ENCODE measurements at places on chromosomes 4 and X.

GRCh38 chr4:3361896-3362295 is 69.1 kb downstream of the RGS12 start:
- DNase-seq: no peak

GRCh38 chrX:72540318-72540717 is 32.3 kb downstream of the HDAC8 start:
- no peak for DNase-seq

DNA sequence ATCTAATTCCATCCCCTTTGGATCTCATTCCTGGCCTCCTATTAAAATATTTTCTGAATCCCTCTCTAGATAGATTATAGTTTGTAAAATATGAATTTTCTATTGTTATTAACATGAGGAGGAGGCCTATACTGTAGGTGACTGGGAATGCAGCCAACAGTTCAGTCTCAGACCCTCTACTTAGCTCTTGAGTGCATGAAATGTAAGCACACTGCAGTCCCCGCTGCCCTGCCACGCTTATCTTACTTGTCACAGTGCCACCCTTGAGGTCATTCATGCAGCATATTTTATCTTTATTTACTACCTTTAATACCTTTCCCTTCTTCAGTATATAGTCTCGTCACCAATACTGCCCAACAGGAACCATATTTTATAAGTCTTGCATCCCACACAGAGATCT is 151.0 kb downstream of the CAMK2D start:
- DNase-seq: no peak

DNA sequence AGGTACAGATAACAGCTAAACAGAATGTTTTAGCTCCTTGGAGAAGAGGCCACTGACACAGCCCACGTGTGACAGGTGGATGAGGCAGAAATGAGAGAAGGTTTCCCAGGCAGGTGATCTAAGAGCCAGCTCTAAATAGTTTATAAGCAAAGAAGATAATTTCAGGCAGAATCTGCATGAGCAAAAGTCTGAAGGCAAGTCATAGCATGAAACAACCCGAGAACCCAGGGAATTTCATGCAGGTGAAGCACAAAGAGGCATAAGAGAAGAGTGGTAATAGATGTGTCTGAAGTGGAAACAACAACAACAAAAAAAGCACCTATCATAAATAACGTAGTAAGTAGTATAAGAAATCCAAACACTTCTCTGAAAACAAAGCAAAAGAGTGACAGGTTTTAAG is 275.8 kb upstream of the CPEB2 start:
- no peak for DNase-seq

DNA sequence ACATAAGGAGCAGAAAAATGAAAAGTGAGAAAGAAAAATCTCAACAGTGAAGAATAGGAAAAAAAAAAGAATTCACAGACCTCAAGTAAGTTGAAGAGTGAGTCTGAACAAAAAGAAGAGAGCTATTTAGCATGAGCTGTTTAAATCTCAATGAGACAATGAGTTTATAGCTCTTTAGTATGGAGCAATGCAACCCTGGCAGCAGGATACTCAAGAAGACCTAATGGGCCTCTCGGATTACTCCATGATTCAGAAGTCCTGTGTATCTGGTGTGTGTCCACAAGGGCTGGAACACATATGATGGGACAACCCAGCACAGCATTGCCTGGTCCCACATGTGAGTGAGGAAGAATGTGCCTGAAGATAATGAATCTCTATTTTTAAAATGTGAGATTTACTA is 563.1 kb upstream of the INTU start:
- no peak for DNase-seq

DNA sequence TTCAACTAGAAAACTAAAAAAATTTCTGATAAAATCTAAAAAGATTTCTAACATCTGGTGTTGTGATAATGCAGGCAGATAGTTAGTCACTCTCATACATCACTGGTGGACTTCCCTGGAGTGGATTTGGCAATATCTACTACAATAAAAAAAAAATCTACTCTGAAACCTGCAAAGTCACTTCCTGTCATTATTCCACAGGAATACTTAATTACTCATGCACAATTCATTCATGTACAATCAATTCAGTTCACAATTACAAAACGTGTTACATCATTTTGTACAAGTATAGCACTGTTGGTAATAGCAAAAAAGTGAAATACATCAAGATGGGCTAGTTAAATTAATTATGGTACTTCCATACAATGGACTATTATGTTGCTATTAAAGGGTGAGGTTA is 16.5 kb upstream of the RHOH start:
- DNase-seq: no peak

DNA sequence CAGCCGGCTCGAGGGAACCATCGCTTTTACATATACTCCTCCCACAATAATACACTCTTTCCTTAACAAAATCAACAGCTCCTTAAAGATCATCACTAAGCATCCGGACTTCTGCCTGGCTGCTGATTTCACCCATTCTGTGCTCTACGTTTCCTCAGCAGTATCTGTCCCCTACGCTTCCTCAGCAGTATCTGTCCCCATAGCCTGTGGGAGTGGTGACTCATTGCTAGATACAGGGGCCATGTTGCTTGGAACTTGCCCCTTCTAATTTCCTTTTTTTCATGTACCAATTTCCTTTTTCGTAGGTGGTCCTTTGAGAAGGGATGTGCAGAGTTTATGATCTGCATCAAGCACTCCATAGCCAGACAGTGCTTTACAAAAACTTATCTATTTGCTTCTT is 18.6 kb downstream of the MAP3K15 start:
- DNase-seq: no peak

- DNase-seq: no peak
Observed at GRCh38 chrX:46294234-46294633, 251.0 kb downstream of the ZNF674 start.

GRCh38 chrX:81195712-81196111 is 6.0 kb downstream of the HMGN5 start:
- peak; percentile 43 for DNase-seq

DNA sequence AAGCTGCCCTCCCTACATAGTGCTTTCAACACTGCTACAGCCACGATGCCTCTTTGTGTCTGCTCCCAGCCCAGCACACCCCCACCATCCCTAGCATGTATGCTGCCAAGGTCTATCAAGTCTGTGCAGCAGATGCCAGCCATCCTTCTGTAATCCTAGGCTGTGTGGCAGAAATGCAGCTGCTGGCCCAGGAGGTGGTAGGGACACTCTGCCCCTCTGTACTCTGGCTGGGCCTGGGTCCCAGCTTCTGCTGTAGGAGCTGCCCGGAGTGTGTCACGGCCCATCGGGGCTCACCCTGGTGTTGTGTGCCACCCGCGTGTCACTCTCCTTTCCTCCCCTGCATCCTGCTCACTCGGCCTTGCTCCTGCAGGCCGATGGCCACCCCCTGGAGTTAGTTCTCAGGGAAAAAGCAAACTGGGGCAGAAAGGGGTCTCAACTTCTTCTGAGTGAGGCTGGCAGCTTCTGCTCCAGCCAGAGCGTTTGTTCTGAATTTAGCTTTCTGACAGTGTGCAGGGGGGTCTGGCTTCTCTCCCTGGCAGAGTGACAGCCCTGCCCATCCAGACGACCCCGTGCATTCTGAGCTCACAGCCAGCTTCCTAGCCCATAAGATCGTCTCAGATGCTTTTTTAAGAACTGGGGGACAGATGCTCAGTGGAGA is 22.7 kb downstream of the PSAPL1 start:
- no peak for DNase-seq

GRCh38 chr4:75561789-75562188 is 5.9 kb downstream of the ODAPH start:
- no peak for DNase-seq

- no peak for DNase-seq
Observed at GRCh38 chr4:8710946-8711345, 118.4 kb downstream of the CPZ start.

- no peak for DNase-seq
Observed at GRCh38 chr4:155073852-155074251, 134.6 kb upstream of the NPY2R start.

GRCh38 chr4:7195546-7196287 is 3.4 kb downstream of the SORCS2 start:
- no peak for DNase-seq

DNA sequence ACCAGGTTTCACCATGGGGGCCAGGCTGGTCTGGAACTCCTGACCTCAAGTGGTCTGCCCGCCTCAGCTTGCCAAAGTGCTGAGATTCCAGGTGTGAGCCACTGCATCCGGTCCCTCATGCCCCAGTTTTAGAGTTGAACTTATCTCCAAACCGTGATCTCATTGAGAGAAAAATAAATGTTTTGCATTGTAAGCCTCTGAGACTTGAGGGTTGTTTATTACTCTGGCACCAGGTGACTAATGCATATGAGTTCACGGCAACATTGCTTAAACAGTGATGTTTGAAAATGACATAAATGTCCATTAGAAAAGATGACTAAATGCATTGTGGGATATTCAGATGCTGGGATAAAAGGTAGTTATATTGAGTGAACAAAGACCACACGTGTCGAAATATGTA is 22.9 kb upstream of the FAT1 start:
- no peak for DNase-seq

DNA sequence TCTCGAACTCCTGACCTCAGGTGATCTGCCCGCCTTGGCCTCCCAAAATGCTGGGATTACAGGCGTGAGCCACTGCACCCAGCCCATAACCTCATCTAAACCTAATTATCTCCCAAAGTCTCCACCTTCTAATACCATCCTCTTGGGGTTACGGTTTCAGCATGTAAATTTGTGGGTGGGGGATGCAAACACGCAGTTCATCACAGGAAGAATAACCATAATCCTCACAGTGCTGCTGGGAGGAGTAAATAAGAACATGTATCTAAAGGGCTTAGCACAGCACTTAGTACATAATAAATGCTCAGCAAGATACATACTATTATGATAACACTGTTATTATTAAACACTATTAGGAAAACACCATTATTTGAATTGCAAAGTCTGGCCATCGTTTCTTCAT is 116.4 kb downstream of the CORIN start:
- DNase-seq: no peak

DNA sequence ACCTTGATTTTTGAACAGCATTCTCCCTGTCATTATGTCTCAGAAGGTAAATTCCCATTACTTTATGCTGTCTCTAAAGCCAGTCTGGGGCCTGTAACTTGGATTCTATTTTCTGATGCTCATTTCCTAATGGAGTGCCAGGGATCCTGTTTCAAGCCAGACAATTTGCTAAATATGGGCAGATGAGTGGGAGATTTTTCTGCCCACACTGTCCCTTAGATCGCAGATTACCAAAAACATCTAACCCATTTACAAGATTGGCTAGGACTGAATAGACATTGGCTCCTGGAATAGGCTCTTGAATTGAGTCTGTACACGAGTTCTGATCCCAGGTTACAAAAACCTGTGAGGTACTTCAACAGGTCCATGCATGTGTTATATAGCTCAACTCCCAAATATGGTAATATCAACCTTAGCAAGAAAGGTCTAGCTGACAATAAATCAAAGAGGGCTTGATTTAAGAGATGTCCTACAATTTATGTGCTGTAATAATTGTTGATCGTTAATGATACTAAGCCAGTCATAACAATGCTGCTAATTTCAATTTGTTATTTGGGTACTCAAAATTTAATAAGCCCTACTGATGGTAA is 5.7 kb downstream of the GPC3 start:
- no peak for DNase-seq

- DNase-seq: peak; percentile 15
Observed at GRCh38 chr4:83282049-83282535, 2.5 kb downstream of the COQ2 start.

- no peak for DNase-seq
Observed at GRCh38 chr4:78174891-78175290, 117.8 kb downstream of the FRAS1 start.

- DNase-seq: no peak
Observed at GRCh38 chr4:182207830-182208396, 35.3 kb upstream of the TENM3 start.

GRCh38 chr4:78496021-78496643 is 55.4 kb upstream of the ANXA3 start:
- DNase-seq: no peak

DNA sequence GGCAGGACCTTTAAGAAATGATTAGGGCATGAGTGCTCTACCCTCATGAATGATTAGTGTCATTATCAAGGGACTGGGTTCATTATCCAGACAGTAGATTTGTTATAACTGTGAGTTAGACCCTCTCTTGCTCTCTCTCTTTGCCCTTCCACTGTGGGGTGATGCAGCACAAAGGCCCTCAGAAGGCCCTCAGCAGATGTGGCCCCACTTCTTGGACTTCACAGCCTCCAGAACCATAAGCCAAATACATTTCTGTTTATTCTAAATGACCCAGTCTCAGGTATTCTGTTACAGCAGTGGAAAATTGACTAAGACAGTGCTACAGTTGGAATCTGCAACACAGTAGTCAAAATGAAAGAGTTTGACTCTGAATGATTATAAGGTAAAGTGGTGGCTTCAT is 17.2 kb upstream of the PDLIM5 start:
- no peak for DNase-seq

DNA sequence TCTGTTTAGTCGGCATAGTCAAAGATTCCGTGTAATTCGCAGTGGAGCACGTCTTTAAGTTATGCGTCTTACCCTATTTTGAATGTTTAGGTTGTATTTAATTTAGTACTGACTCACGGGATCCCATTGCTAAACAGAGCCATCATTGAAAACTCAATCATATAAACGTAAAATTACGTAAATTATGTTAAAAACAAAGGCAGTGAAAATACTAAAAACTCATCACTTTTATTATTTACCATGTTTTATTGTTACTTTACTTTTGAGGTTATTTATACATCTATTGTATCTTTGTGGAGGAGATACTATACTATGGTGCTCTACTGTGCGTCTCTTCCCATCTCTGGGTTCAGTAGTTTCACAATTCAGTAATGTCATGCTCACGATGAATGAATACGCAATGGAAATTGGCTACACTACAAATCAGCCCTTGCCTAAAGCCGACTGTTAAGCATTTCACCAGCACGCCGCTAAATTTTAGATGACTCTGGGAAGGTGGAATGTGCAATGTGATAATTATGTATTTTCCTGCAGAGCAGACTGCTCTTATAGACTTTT is 944 bp downstream of the FUNDC2 start:
- peak; percentile 6 for DNase-seq

DNA sequence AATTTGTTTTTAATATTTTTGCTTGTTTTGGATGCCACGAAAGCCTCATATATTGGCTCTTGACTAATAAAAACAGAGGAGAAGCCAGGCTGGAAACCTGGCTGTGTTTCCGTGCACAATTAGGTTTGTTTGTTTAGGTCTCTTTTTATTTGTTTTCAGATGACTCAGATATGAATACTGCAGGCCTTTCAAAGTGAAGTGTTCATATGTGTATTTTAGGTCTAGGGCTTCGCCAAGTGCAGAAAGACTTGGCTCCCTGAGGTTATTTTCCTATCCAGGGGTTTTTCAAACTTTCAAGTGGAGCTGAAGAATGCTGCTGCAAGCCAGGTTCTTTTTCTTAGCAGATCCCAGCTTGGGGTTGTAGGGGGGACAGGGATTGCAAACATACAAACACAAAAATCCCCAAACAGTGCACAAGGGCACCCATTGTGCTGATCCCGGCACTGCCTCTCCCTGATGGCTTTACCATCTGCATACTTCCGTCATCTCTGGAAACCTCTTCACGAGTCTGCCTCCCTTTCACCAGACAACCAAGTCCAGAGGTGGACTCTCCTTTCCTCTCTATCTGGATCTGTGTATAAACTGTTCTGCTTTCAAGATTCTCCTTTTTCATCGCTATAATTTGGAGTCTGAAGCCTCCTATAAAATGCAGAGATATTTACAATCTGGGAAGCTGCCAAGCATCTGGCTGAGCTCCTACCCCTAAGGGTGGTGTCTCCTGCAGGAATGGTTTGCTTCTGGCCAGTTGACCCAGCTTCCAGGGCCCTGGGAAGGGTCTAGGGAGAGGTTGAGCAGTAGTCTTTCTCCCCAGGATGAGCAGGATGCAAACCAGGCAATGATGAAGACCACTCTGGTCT is 108.6 kb downstream of the SMIM20 start:
- DNase-seq: no peak

Data from stimulated activated CD4-positive, alpha-beta T cell treated with anti-CD3 and anti-CD28 coated beads, Interleukin-4, amount 100 ng/mL, for 4 hours (primary cell).